ENCODE measurements at places on chromosomes 4 and X. TPM values are rescaled to one million over a fixed set of nuclear protein-coding genes. Genes with fewer than 3 reads are reported as not detected.
A peak's percentile ranks its signal among the peaks of the same experiment; 100 is the strongest.

The IL13RA1 gene
- 23.2 TPM for total RNA-seq

The NKX3-2 gene
- not detected for total RNA-seq

The FGF13 gene
- 25.0 TPM for total RNA-seq

DNA sequence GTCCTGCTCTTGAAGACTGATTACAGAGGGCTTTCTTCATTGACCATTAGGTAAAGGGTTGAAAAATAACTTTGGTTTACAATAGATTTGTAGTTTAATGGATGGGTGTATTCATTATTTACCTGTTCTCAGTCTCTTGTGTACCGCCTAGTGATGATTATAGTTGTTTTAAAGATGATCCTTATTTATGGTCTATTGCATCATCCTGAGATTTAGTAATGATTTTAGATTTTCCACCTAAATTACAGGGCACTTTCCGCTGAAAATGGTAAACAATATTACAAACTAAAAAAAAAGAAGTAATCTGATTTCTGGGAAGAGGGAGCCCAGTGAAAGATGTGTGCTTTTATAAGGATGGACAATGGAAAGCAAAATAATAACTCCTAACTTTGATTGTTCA is 78.4 kb upstream of the TMEM33 start:
- no peak for DNase-seq
- H3K36me3 ChIP-seq = no peaks in the 10 kb centered on the region
- no peak overlapping the region for H3K4me3 ChIP-seq

GRCh38 chr4:2302387-2303119 is 40.6 kb upstream of the MXD4 start:
- no peaks in the 10 kb centered on the region for H3K36me3 ChIP-seq
- H3K4me1 ChIP-seq = no peaks in the 10 kb centered on the region
- no peak overlapping the region for H3K4me3 ChIP-seq
- H3K27me3 ChIP-seq = no peaks in the 10 kb centered on the region
- no peak overlapping the region for H3K27ac ChIP-seq

DNA sequence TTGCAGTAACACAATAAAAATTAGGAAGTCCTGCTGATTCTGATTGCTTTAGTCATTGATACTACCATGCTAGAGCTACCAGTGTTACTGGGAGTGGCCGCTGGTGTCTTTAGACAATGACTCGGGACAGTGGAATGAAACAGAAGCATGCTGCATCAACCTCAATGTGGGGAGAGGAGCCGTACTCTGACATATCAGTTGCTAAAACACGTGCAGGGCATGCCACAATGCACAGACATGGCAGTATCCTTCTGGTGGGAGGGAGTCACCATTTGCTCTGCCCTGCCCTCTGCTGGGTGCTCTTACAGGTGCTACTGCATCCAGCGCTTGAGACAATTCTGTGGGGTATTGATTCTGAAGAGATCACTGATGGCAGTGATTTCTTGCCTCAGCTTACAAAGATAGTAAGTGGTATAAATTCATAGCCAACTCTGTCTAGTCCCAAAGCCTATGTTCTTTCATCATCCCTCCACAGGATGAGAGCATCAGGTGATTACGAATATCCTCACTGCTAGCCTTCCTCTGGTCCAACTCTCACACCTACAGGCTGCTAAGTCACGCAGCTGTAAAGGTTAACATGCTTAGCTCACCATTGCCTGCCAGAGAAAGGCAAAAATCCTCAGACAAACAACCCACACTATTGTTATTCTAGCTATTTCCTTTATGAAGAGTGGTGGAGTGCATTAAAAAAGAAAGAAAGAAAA is 43.7 kb downstream of the NSG1 start:
- no peak overlapping the region for H3K27ac ChIP-seq
- no peaks in the 10 kb centered on the region for H3K36me3 ChIP-seq
- H3K4me1 ChIP-seq = no peaks in the 10 kb centered on the region
- H3K27me3 ChIP-seq = no peaks in the 10 kb centered on the region
- no peak for DNase-seq

DNA sequence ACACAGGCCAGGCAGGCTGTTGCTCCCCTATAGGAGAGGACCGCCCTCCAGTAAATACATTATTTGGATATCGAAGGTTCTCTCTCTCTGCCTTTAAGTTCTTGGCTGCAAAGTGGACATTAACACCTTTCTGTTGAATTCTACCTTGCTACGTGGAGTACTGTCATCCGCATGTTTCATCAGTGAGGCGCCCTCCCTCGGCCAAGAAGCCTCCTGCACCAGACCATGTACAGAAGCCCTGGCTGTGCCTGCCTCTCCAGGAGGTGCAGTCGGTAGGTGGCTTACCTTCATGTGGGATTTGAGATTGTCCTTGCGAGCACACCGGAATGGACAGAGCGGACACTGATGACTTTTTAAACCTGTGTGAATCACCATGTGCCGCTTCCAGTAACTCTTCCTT is 46.7 kb downstream of the ZNF827 start:
- no peak overlapping the region for H3K27ac ChIP-seq
- peaks cover 37% of the 10 kb centered on the region for H3K4me1 ChIP-seq
- H3K27me3 ChIP-seq = no peaks in the 10 kb centered on the region
- H3K4me3 ChIP-seq = no peak overlapping the region
- H3K36me3 ChIP-seq = no peaks in the 10 kb centered on the region

GRCh38 chrX:85977218-85977617 is 70.1 kb downstream of the CHM start:
- no peak for DNase-seq
- H3K27ac ChIP-seq = no peak overlapping the region
- H3K4me1 ChIP-seq = no peaks in the 10 kb centered on the region
- H3K4me3 ChIP-seq = no peak overlapping the region
- H3K36me3 ChIP-seq = no peaks in the 10 kb centered on the region

The CFI gene
- 3.2 TPM for total RNA-seq

DNA sequence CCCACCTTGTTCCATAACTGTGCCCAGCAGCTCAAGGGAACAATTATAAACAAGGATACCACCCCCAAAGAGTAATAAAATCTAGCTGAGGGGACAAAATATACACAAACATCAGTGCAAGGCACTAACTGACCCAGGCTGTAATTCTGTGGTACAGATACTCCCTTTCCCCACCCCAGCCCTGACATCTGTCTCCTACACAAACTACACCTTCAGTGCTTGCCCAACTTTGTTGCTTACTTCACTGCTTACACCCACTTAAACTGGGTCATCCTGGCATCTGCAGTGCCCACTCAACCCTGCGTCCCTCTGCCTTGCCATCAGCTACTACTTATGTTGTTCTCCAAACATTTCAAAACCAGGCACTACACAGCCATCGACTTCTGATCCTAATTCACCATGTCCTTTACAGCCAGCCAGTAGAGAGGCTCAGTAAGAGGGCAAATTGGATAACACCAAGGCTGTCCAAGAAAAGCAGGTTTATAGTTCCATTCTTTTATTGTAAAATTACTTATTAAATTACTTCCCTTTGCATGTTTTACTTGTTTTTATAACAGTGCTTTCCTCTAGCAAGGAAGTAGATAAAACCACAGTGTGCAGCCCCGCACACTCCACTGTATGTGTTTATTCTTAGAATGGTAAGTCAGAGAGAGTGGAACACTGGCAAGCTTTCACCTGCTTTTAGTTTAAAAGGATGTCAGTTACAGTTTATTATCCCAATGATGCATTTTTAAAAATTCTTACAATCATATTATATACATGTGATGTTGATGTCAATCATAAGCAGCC is 149.6 kb downstream of the INPP4B start:
- H3K27ac ChIP-seq = no peak overlapping the region
- no peaks in the 10 kb centered on the region for H3K36me3 ChIP-seq
- DNase-seq = no peak
- H3K27me3 ChIP-seq = no peaks in the 10 kb centered on the region

- H3K27me3 ChIP-seq = no peaks in the 10 kb centered on the region
- no peak overlapping the region for H3K4me3 ChIP-seq
Observed at GRCh38 chr4:18568600-18568999, 547.0 kb upstream of the LCORL start.

GRCh38 chrX:129648514-129649267 is 6.1 kb downstream of the APLN start:
- H3K4me3 ChIP-seq = no peak overlapping the region
- H3K36me3 ChIP-seq = no peaks in the 10 kb centered on the region
- no peak for DNase-seq
- no peaks in the 10 kb centered on the region for H3K27me3 ChIP-seq
- H3K4me1 ChIP-seq = no peaks in the 10 kb centered on the region

The RIPPLY1 gene
- not detected for total RNA-seq

DNA sequence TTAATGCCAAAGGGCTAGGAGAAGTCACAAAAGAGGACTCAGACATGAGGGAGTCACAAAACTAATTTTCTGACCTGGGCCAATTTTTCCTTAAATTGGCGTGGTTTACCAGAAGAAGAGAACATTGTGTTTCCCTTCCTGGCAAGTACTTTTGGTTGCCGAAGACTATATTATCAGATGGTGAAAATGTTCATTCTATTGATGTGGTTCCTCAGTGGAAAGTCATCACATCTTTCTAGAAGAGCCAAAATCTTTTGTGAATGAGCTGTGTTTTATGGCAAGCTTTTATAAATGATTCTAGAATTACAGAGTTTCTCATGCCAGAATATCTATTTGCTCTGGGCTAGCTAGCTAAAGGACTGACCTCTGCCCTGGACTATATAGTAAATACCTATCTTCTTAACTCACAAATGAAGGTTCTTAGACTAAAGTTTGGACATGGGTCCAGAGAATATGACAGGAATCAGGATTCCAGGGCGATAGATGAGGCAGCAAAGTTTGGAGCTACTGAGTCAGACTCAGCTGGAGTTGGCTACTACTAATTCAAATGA is 288.9 kb downstream of the IL1RAPL2 start:
- no peaks in the 10 kb centered on the region for H3K36me3 ChIP-seq
- H3K4me3 ChIP-seq = no peak overlapping the region
- H3K27ac ChIP-seq = no peak overlapping the region
- H3K4me1 ChIP-seq = no peaks in the 10 kb centered on the region

DNA sequence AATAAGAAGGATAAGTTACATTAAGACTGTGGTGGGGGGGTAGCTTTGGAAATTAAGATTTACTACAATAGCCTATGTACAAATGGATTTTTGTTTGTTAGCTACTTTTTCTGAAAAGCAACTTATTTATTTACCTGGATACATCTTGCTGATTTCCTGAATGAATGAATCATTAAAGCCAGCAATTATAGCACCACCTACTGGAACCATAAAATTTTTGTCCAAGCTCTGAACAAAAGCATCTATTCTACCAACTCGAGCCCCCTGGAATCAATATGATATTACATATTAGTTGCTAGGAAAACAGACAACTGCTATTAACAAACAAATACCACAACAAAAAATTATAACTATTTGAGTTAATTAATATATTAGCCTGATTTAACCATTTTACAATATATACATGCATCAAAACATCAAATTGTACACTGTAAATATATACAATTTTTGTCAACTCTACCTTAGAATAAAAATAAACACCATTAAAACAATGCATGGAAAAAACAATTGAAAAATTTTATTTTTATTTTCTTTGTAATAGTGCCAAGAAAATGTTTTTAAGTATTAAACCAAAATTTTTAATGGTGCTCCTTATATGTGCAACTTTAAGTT is 15.3 kb downstream of the SEPSECS start:
- DNase-seq = no peak
- H3K4me3 ChIP-seq = no peak overlapping the region
- no peaks in the 10 kb centered on the region for H3K27me3 ChIP-seq
- no peaks in the 10 kb centered on the region for H3K4me1 ChIP-seq

DNA sequence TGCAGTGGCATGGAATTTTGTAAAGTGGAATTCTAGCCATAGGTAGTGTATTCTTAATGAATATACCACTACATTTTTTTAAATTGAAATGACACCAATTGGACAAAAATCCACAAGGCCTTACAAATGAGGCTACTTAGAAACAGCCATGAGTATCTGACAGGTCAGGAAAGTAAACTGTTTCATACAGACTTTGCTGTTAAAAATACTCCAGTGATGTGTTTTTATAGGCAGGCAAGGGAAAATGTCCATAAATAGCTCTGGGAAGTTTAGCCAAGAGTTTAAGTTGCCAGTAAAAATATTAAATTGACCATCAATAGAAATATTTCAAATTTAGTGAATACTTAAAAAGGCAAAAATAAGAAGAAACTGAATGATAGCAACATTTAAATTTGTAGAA is 41.8 kb upstream of the PDLIM5 start:
- no peak overlapping the region for H3K4me3 ChIP-seq
- peak overlapping the region; percentile 88 for H3K27ac ChIP-seq
- no peak for DNase-seq
- H3K27me3 ChIP-seq = no peaks in the 10 kb centered on the region
- no peaks in the 10 kb centered on the region for H3K36me3 ChIP-seq

The XAGE2 gene
- total RNA-seq = not detected

DNA sequence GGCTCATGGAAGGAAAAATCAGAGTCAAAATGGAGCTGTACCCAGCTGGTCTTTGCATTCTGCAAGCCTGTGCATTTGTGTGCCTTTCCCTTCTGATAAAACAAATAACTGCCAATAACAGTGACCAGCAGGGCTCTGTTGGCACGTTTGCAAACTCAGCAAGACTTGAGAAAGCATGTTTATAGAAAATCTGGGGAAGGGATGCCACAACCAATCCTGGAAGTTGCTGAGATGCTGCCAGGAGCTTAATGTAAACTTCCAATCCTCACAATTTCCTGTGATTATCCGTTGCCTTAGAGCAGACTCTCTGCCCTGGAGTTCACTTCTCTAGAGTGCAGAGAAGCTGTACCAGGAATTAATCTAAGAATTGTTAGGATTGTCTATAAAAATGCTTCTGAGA is 6.9 kb upstream of the ANXA3 start:
- no peak overlapping the region for H3K27ac ChIP-seq
- no peaks in the 10 kb centered on the region for H3K36me3 ChIP-seq
- no peak overlapping the region for H3K4me3 ChIP-seq
- H3K4me1 ChIP-seq = no peaks in the 10 kb centered on the region

GRCh38 chr4:162475246-162475645 is 311.4 kb upstream of the FSTL5 start:
- H3K27me3 ChIP-seq = no peaks in the 10 kb centered on the region
- no peaks in the 10 kb centered on the region for H3K36me3 ChIP-seq
- H3K4me1 ChIP-seq = no peaks in the 10 kb centered on the region
- no peak overlapping the region for H3K4me3 ChIP-seq
- H3K27ac ChIP-seq = no peak overlapping the region

The NPY1R gene
- total RNA-seq = 0.40 TPM

DNA sequence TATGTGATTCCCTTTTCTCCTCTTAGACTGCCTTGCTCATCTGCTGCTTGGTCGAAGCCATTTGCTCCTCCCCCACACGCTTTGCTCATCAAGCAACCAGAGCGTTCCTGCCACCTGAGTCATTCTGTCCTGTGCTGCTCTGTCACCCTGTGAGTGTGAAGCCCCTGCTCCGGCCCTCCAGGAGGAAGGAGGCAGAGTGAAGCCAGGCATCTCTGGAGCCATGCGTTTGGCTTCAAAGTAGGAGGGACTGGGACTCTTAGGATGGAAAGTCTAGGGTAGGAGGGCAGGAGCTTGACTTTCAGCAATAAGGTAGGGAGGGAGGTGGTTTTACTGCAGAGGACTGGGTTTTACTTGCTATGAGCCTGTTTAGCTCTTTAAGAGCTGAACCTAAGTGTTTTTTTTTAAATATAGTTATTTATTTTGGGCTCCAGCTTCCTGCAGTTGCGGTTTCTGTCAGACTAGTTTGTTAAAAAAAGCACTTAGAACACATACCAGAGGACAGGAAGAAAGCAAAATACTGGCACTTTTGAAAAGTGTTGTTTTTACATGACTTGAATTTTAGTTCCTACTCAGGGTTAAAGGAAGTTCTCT is 63.6 kb downstream of the SPINK2 start:
- H3K4me3 ChIP-seq = no peak overlapping the region
- H3K27ac ChIP-seq = no peak overlapping the region
- H3K27me3 ChIP-seq = no peaks in the 10 kb centered on the region
- no peaks in the 10 kb centered on the region for H3K36me3 ChIP-seq
- no peaks in the 10 kb centered on the region for H3K4me1 ChIP-seq

The CTSO gene
- 6.4 TPM for total RNA-seq

- H3K4me1 ChIP-seq = no peaks in the 10 kb centered on the region
- H3K4me3 ChIP-seq = no peak overlapping the region
Observed at GRCh38 chrX:116490104-116490503, 27.3 kb upstream of the CT83 start.

Data from gastrocnemius medialis (tissue), 4 donors.